HT1080 (cell line): ENCODE measurements at places on chromosomes 1 and 21. TPM values are rescaled to one million over a fixed set of nuclear protein-coding genes. Genes with fewer than 3 reads are reported as not detected.

The AGTRAP gene
- total RNA-seq: 69.3 and 73.9 TPM in 2 replicates

The ARHGAP29 gene
- 43.1 and 50.5 TPM in 2 replicates for total RNA-seq

The FAAH gene
- total RNA-seq: 0.33 and 0.35 TPM in 2 replicates

The ATP1B1 gene
- 23.1 and 35.9 TPM in 2 replicates for total RNA-seq

The EEIG2 gene
- total RNA-seq: 7.6 and 7.8 TPM in 2 replicates

The CBR1 gene
- total RNA-seq: 230 and 338 TPM in 2 replicates

The SIM2 gene
- total RNA-seq: 1.3 and 2.3 TPM in 2 replicates

The PDZK1IP1 gene
- total RNA-seq: not detected in 2 replicates

- DNase-seq: no peak
Measured at GRCh38 chr1:232493869-232494268, 136.1 kb downstream of the SIPA1L2 start.

DNA sequence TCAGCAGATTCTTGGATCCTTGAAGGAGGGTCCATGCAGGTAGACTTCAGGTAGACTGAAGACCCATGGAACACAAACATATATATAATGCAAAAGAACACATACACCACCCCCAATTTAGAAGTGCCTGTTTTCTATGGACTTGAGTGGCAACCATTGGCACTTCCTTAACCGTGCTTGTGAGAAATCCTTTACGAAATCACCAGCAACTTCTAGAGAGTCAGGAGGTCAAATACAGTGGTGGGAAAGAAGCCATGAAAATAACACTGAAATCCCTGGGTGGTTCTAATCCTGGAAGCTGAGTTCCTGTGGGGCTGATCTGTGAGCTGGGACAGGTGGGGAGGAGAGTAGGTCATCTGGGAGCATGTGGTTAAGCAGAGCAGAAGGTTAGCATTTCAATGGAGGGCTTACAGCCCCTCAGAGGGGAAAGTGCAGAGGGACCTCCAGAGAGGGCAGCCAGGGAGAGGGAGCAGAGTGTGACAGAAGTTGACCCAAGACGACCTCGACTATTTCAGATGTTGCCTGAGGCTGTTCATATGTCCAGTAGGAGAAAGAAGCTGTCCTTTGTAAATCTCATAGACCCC lies 13.0 kb upstream of the IL10 start:
- DNase-seq: no peak

DNA sequence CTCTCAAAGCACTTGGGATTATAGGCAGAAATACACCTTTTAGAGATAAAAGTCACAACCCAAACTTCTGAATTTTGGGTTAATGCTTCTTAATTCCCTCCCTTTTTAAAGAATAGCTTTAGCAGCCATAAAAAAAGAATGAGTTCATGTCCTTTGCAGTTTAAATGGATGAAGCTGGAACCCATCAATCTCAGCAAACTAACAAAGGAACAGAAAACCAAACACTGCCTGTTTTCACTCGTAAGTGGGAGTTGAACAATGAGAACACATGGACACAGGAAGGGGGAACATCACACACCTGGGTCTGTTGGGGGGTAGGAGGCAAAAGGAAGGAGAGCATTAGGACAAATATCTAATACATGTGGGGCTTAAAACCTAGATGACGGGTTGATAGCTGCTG lies 55.8 kb downstream of the SLC27A3 start:
- DNase-seq: no peak

GRCh38 chr1:243745356-243745755 lies 104.7 kb downstream of the AKT3 start:
- no peak for DNase-seq

- no peak for DNase-seq
Measured at GRCh38 chr1:87410776-87411480, 82.2 kb downstream of the LMO4 start.

DNA sequence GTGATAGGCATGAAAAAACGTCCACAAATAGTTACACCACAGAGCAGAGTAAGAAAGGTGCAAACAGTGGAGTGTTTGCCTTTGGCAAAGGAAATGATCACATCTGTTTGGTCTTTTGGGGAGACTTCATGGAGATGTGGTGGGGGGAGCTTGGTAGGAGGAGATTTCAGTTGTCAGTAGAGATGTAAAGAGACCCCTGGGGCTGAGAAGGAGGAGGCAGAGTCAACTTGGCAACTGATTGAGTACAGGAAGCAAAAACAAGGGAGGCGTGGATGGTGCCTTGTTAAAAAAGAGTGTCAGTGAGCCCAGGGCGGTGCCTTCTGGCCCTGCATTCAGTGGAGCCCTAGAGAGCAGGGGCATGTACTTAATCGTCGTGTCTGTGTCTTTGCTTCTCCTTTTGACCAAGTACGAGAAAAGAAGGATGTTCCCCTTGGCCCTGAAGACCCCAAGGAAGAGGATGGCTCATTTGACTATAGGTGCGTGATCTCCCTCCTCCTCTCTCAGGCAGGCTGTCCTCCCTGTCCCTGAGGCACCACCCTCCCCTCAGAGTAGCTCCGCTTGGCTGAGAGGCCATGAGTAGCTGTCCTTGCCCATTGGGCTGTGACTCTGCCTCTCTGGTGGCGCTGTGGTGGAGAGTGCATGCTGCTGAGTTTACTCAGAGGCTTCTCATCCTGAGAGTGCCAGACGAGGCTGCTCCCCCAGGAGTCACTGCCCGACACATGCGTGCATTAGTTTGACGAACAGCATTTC lies 30.4 kb upstream of the CNTN2 start:
- DNase-seq: peak; percentile 1

DNA sequence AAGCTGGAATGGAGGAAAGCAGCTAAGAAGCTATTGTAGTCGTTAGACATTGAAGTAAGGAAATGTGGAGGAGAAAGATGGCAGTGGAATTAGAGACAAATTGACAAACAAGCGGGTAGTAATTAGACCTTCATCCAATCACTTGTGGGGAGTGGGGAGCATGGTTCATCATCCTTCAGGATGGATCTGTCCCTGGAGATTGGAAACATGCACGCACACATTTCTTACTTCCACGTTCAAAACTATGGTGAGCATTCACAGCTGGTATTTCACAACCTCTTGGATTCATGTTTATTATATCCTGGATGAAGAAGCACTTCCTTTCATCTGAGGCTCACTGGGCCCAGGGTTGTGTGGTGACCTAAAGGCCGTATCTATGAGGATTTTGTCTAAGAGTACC lies 188.1 kb downstream of the ST6GALNAC3 start:
- no peak for DNase-seq

- DNase-seq: peak; percentile 67
Measured at GRCh38 chr1:23369335-23370013, at the start of gene ZNF436. ZNF436 (minus strand) TSS chr1:23369836; CDS start chr1:23368005, 1,831 bp downstream.

DNA sequence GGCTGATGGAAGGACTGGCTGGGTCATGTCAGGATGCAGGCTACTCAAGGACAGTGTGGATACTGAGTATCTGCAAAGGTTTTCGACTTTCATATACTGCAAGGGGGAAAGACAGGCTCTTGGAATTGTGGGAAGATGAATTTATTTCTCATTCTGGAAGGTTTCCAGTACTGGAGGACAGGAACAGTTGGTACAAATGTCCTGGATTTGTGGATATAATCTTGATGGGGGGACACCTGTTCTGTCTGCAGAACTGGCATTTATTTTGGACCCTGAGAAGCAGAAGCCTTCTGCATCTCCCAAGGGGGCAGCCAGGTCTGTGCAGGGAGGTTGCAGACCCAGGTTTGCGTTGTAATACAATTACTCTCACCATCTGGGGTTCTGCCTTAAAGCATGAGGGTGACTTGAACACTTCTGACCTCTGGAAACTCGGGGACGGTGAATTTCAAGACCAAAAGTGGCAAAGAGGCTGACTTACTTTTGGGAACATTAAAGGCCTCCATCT lies 65.8 kb downstream of the NOS1AP start:
- no peak for DNase-seq

- peak; percentile 79 for DNase-seq
Measured at GRCh38 chr1:147539122-147539575, 2.2 kb upstream of the BCL9 start.

GRCh38 chr1:95278173-95279006 lies 44.4 kb downstream of the RWDD3 start:
- no peak for DNase-seq

DNA sequence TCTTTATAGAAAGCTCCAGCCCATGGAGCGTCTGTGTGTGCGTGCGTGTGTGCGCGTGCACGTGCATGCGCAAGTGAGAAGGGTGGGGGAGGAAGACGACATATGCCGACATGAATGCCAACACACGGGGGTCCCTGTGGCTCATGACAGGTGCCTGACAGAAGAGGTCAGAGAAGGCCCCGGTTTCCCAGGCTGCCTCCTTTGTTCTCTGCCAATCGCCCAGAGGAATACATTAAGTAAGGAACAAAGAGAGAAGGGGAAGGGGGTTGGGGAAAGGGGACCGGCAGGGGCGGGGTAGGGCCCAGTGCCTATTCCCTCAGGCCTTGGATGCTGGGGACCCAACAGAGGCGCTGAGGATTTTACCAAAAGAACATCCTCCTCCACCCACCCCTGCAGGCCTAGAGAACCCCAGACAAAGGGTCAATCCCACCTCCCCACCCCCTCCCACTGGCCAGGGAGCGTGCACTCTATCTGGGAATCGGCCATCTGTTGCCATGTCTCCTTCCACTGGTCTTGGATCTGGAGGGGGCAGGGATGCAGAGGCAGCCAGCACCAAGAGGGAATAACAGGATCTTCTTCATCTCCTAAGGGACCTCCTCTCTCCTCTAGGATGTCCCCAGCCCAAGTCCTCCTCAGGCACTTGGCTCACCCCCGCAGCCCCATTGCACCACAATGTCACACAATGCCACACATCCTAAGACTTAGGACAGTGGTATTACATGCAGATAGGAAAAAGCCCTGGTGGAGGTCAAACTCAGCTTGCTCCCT lies 39.4 kb downstream of the PIK3C2B start:
- DNase-seq: no peak

GRCh38 chr1:244273845-244274619 lies 177.7 kb downstream of the ADSS2 start:
- peak; percentile 96 for DNase-seq

GRCh38 chr1:158611916-158612315 lies 6.8 kb downstream of the OR10Z1 start:
- no peak for DNase-seq

DNA sequence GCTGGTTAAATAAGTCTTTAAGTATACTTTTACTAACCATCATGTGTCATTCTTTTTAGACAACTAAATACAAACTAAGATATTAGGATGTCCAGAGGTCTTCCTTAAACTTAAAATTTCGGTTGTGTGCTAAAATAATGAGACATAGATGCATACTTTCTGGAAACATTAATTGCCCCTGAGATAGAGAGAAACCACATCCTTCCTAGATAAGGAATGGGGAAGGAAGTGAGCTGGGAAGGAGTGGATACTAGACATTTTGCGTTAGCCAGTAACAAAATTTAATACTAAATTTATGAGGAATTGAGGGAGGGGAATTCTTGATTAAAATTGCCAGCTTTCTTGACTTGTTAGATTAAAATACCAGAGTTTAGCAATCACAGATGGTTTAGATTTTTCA lies 37.1 kb upstream of the PTGS2 start:
- DNase-seq: no peak

- no peak for DNase-seq
Measured at GRCh38 chr1:70455291-70455690, 44.2 kb downstream of the CTH start.

GRCh38 chr1:235329139-235329902 lies 951 bp downstream of the GGPS1 start:
- DNase-seq: no peak

DNA sequence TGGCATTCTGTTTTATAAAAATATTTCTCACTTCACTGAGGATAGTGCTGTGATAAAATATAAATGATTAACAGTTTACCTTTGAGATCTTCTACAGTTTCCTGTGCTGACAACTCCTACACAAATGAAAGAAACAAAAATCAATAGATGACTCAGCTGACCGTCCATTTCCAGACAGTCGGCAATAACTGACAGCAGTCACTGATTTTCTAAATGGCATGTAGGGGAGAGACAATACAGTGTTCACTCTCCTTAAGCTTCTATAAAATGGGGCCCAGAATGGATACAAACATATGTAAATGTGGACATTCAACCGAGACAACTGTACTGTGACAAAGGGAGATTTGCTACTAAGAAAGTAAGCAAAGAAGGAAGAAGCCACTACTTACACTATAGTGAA lies 34.3 kb downstream of the PCNX2 start:
- peak; percentile 23 for DNase-seq

DNA sequence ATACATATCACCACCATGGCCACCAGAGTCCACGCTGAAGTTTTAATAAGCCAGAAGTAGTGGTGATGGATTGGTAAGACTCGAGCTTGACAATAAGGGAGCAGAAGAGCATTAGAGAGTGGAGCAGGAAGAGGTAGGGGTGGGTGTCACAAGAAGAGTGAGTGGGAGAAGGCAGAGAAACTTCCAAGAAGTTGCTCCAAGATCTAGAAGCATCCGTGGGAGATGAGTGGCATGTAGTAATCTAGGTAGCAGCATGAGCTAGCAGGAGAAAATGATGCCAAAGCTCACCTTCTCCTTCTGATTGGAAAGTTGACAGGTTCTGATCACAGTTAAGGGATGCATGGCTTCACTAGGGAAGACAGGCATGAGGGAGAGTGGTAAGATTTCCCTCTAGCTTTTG lies 49.2 kb downstream of the PLXNA2 start:
- no peak for DNase-seq
